ENCODE measurements at places on chromosomes 13 and 19.

DNA sequence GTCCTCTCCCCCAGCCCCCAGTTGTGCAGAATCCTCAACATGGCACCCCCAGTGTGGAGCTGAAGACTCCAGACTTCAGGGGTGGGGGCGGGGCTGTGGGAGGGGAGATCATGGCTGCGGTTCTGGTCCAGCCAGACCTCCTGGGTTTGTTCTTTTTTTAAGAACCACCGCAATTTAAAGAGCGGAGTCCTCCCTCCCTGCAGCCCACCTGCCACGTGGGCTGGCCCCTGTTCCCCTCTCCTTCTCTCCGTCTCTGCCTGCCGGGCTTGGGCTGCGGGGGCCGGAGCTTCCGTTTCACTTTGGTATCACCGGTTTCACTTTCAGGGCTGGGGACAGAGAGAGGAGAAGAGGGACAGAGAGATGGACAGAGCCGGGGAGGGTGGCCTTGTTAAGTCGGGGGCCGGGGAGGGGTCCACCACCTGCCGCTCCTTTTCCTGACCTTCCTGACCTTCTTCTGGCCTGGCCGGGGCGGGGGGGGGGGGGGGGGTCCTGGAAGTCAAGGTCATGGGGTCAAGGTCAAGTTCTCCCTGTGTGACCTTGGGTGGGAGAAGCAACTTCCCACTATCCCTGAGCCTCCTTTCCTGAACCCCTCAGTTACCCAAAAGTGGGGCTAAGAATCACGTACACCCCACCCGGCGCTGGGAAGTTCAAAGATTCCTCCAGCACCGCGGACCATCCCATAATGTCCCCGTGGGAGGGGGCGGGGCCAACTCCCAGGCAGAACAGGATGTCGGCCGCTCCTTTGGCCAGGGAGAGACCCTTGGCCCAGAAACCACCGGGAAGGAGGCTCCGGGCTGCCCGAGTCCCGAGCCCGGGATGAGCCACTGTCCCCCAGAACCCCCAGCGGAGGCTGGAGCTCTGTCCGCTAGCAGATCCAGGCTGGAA, 11.3 kb upstream of the ZBTB7A start:
- DNase-seq = peak; percentile 21

- DNase-seq = no peak
Observed at GRCh38 chr19:39154629-39155100, 29.1 kb downstream of the PAK4 start.

DNA sequence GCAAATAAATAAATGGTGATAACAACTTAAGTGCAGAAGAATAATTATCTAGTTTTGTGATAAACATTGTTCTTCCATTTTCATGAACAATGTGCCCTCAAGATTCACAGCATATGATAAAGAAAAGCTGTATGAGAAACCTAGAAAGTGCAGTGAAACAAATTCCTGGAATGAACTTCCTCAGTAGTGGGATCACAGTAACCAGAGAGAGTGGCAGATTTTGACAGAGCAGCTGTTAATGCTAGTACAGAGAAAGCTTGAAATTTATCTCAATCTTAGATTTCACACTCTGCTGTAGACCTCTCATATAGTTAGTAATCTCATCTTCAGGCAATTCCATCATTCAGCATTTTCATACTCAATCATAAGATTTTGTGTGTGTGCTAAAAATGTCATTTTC, 664.9 kb downstream of the PCDH9 start:
- no peak for DNase-seq

DNA sequence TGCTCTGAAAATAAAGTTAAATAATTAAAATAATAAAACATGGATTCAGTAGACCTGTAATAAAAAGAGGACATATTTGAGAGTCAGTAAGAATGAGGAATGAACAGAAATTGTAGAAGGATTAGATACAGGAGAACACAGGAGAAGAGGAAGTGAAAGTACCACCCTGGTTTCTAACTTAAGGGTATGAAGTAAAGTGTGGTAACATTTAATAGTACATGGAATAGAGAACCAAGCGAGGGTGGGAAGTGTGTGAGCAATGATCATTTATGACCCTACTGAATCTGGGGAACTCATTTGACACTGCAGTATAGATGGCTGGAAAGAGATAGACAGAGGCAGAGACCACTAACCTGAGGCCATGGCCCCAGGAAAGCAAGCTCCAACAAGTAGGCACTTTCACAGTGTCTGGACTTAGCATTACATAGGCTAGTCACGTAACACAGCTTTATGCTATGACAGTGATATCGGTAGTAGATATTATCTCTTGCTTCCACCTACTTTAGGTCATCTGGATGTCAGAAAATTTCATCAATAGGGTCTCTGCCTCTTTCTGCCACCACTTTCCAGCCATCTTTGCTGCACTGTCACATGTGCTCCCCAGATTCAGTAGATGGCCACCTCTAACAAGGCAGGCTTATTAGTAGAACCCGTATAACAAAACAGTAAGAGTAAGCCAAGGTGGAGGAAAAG, 633.9 kb upstream of the MIR17HG start:
- DNase-seq = no peak

- DNase-seq = no peak
Observed at GRCh38 chr13:25186187-25186586, 14.1 kb upstream of the AMER2 start.

GRCh38 chr19:45670670-45671453, 2.8 kb downstream of the GIPR start:
- DNase-seq = peak; percentile 47

- DNase-seq = no peak
Observed at GRCh38 chr13:26599403-26599802, 41.9 kb downstream of the WASF3 start.

DNA sequence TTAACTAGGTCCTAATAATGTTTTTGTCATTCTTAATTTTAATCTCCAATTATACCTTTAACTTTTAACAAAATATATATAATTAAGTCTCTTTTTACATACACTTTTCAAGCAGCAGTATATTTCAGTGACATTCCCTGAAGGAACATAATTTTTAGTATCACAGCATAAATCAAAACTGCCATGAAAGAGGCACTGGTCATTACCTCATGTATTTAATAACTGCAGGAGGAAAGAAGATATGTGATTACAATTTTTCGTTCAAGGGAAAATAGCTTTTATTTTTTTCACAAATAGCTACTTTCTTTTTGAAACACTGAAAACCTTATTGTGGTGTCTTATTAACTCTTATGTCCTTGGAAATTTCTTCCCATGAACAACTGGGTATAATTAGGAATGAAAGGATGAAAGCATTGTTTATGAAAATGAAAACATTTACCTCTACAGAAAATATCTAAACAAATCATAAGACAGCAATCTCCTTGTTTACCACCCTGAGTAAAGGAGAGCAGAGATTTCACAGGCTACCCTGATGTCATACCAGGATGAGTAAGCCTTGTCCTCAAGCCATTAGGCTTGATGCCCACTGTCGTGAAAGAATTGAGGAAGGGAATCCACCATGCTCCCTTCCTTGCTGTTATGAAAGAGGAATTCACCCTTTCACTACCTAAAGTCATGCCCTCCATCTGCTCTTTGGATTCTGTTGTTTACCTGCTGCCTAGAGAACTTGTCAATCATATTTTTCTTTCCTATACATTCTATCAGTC, 877.2 kb upstream of the PCDH20 start:
- peak; percentile 40 for DNase-seq

DNA sequence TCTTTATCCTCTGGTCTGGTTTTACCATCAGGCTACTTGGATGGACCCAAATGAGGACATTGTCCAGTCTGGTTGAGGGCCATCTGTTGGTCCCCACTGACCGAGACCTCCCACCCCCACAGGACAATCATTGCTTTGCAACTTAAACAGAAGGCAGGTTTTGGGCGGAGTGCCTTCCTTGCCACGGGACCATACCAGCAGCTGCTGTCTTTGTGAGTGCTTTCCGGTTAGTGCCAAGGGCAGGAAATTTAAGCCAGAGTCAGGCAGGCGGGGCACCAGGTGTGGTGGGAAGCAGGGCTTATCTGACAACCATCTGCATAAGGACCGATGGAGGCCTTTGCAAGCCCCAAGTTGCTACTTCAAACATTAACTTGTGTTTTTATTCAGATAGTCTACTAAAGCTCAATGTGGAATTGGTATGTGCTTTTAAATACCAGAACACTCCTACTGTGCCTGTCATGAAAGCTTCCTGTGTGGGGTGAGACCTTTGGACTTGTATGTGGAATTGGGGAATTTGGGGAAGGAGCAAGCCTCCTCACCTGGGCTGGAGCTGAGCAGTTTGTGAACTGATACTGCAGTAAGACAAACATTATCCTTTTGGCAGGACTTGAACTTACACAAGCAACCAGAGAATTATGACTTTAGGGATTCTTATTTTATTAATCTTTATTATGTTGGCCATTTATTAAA, 39.3 kb upstream of the UBE2L5 start:
- DNase-seq = no peak
